Placental pericyte (primary cell): ENCODE measurements at places on chromosomes 4 and X. TPM values are rescaled to one million over a fixed set of nuclear protein-coding genes. Genes with fewer than 3 reads are reported as not detected.

Gene HS6ST2
- total RNA-seq: 0.22 TPM in 1 of 2 replicates, not detected in the other

Gene CTAG2
- 0.22 TPM in 1 of 2 replicates, not detected in the other for total RNA-seq

Gene AGTR2
- not detected in 2 replicates for total RNA-seq

Gene DRD5
- total RNA-seq: not detected in 2 replicates

Gene STS
- 3.3 and 4.3 TPM in 2 replicates for total RNA-seq

Gene COL25A1
- total RNA-seq: 0.66 and 1.7 TPM in 2 replicates

Gene SULT1E1
- total RNA-seq: not detected in 2 replicates

Gene RAB40A
- total RNA-seq: under 0.01 TPM in 1 of 2 replicates, not detected in the other

Gene CLNK
- total RNA-seq: not detected in 2 replicates

Gene S100G
- total RNA-seq: not detected in 2 replicates

Gene SLC4A4
- 10.1 and 22.0 TPM in 2 replicates for total RNA-seq
